ENCODE measurements at places on chromosomes 7 and 10. TPM values are rescaled to one million over a fixed set of nuclear protein-coding genes. Genes with fewer than 3 reads are reported as not detected.

DNA sequence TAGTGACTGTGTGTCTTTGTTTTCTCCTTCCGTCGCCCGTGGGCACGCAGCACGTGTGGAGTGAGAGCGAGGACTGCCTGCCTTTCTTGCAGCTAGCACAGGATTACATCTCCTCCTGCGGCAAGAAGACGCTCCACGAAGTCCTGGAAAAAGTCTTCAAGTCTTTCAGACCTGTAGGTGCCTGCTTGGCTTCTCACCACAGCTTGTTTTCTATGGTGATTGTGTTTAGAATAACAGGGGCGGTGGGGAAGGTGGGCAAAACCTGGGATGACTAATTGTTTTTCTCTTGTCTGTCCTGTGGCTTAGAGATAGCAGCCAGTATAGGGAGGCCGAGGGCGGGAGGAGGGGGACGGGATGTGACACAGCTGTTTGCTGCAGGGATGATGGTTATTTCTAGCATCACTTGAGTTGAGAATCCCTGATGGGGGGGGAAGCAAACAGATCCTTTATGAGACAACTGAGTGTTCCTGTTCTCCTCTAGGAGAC lies 11.4 kb downstream of the MTURN start:
- no peak for DNase-seq

GRCh38 chr7:155505422-155505793 lies 41.0 kb downstream of the CNPY1 start:
- DNase-seq = no peak

DNA sequence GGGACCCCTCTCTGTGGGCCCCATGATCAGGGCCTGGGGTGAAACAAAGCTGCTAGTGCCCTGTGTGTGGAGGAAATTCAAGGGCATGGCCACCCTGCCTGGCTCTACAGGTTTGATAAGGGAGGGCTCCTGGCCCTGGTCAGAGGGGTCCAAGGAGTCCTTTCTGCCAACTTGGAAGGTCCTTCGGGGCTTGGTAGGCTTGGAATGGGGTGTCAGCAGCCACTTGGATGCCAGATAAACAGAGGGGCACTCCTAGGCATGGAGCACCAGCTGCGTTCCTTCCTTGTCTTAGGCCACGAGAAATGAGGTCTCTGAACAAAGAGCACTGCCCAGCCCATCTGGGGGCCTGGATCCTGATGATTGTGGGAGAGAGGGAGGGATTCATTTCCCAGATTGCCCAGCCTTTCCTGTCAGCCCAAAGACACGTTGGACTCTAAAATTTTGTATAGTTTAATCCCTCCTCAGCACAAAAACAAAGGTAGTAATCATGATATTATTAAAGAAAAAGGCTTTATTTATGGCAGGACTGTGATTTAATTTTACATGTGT lies 5.1 kb downstream of the MTURN start:
- no peak for DNase-seq

DNA sequence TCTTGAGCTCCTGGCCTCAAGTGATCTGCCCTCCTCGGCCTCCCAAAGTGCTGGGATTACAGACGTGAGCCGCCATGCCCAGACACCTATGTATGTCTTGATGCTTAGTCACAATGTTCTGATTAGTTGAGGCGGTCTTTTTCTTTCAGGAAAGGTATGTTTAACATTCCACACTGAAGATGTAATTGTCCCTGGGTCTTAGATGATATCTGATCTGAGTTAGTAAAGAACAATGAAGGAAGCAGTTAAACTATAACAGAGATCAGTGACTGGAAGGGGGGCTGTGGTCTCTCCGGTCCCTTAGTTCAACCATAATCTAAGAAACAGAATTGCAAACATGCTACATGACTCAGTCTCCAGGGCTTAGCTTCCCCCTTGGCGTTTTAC lies 31.5 kb upstream of the SH2D4B start:
- no peak for DNase-seq

DNA sequence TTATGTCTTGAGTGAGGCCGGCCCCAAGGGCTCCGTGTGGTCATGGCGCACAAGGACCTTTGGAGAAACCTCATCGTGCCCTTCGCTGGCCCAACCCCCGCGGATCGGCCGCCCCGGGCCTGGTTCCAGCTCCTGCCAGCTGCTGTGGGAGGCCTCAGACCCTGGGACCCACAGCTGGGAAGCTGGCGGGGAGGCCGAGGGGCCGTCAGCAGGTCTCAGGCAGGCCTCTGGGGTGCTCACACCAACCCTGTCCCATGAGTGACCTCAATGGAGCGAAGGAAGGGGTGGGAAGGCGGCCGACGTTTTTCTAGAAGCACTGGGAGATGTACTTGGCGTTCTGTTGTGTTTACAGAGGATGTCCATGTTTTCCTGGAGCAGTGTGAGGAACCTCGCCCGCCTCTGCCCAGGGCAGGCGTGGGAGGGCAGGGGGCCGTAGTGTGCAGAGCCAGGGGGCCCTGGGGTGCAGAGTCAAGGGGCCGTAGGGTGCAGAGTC lies 18.6 kb upstream of the ADGRA1 start:
- DNase-seq = no peak

- no peak for DNase-seq
These were observed 557.5 kb upstream of the PCDH15 start for GRCh38 chr10:55358539-55358938.

The PDE6C gene
- polyA plus RNA-seq = 1.0 TPM

The OR2A42 gene
- 2.4 TPM for polyA plus RNA-seq

Data from right lung (tissue), 10 donors.